Tibial nerve (tissue), 4 donors: ENCODE measurements at places on chromosomes 11 and 22.

- H3K4me1 ChIP-seq, result peaks cover 18% of the 10 kb centered on the region
- peak overlapping the region; percentile 96 for H3K27ac ChIP-seq
- H3K36me3 ChIP-seq, result no peaks in the 10 kb centered on the region
- no peaks in the 10 kb centered on the region for H3K27me3 ChIP-seq
- peak overlapping the region; percentile 77 for H3K4me3 ChIP-seq
Observed at GRCh38 chr11:74397501-74398243, 561 bp downstream of the PGM2L1 start.

- no peak overlapping the region for H3K4me3 ChIP-seq
- no peak for DNase-seq
- H3K27me3 ChIP-seq, result no peaks in the 10 kb centered on the region
- H3K4me1 ChIP-seq, result no peaks in the 10 kb centered on the region
Observed at GRCh38 chr11:42465623-42466022, 846.2 kb upstream of the API5 start.

GRCh38 chr11:117199916-117200812, 994 bp downstream of the TAGLN start:
- DNase-seq, result no peak
- H3K27me3 ChIP-seq, result no peaks in the 10 kb centered on the region
- H3K27ac ChIP-seq, result peak overlapping the region; percentile 80
- H3K4me1 ChIP-seq, result peaks cover 22% of the 10 kb centered on the region
- H3K4me3 ChIP-seq, result peak overlapping the region; percentile 60
- H3K36me3 ChIP-seq, result peaks cover 70% of the 10 kb centered on the region

DNA sequence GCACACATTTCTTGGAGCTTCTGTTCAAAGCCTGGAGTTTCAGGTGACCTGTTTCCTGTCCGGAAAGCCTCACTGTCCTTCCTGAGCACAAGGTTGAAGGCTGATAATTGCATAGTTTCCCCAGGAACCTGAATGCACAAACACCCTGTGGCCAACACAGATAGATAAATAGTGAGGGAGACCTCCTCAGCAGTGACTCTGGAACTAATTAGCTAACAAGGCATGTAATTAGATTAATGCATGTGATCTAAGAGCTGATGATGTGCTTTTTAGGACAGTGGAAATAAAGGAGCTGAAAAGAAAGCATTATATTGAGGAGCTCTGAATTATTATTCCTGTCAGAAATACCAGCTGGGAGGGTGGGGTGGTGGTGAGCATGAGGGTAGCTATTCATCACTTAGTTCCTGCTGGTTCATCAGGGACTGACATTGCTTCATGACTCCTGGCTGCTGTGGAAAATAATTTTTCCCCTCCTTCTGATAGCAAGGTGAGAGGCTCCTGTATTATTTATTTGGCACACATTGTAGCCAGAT, 101.1 kb downstream of the NELL1 start:
- no peaks in the 10 kb centered on the region for H3K36me3 ChIP-seq
- no peaks in the 10 kb centered on the region for H3K27me3 ChIP-seq
- H3K27ac ChIP-seq, result no peak overlapping the region
